ENCODE measurements at places on chromosomes 4 and X.

DNA sequence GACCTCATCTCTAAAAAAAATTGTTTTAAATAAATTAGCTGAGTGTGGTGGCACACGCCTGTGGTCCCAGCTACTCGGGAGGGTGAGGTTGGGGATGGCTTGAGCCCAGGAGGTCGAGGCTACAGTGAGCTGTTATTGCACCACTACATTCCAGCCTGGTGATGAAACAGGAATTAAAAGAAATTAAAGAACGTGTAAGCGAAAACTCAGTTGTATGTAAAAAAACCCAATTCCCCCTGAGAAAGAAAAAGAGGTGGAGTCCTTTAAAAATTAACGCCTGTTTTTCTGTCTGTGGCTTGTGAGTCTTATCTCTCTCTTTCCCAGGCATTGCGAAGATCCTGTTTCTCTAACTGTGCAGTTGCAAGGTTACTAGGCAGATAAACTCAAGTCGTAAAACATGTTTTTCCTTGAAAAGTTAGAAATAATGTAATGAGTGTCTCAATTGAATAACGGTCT lies 22.1 kb downstream of the EPGN start:
- peak; percentile 25 for DNase-seq

GRCh38 chrX:136827026-136827425 lies 46.3 kb upstream of the ARHGEF6 start:
- DNase-seq: no peak

GRCh38 chrX:57915680-57916079 lies 5.4 kb upstream of the ZXDA start:
- DNase-seq: no peak

DNA sequence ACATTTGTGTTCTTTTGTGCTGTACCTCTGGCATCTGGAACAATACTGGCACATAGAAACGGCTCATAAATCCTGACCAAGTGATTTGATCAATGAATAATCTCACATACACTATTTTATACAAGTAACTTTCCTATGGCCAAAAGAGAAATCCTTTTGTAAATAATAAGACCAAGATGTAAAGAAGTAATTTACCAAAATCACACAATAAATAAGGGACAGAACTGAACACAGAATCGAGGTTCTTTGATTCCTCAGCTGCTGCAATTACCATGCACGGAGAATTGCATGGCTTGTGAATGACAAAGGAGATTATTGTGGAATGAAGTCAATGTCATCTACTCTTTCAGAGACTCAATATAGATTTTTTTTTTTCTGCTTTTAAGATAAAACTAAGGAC lies 576.8 kb upstream of the SMIM31 start:
- DNase-seq: no peak

DNA sequence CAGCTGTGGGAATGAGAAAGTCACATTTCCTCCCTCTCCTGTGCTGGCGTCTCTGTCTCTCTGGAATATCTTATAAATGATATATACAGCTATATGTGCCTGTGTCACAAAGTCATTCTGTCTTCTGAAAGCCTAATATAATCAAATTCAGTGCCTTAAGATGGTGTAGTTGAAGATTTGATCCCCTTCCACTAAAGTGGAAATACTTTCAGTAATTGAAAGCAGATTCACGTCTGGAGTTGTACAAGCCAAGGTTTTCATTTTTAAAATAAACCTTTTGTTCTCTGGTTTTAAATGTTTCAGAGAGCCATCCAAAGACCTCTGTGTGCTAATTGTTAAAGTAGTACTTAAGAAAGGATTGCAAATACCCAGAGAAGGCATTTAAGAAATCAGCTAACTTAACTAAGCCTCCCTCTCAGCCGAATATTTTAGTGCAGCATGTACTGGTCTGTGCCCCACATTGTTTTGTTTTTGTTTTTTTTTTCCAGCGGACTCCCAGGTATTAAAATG lies 206.8 kb downstream of the TENM3 start:
- peak; percentile 9 for DNase-seq

GRCh38 chr4:145414841-145415240 lies 66.8 kb upstream of the SMAD1 start:
- DNase-seq: no peak

GRCh38 chr4:148779771-148780170 lies 337.6 kb upstream of the NR3C2 start:
- no peak for DNase-seq
